ENCODE measurements at places on chromosomes 3 and 15.

DNA sequence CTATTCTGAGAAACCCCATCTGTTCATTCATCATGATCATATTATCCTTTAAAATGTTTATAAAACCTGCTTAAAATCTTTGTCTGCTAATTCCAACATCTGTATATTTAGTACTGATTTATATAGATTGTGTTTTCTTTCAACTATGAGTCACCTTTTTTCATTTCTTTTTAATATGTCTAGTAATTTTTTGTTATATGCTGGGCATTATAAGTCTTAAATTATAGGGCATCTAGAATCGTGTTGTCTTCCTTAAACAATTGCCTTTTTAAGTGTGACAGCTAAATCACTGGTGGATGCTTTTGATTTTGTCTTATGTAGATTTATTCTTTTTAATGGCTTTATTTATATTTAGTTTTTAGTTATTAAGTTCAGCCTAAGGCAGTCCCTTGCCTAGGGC lies 323.4 kb upstream of the THRB start:
- DNase-seq = no peak

GRCh38 chr3:148694116-148694515 lies 3.6 kb upstream of the AGTR1 start:
- no peak for DNase-seq

- DNase-seq = no peak
Observed at GRCh38 chr3:98902351-98902740, 851 bp upstream of the DCBLD2 start.

DNA sequence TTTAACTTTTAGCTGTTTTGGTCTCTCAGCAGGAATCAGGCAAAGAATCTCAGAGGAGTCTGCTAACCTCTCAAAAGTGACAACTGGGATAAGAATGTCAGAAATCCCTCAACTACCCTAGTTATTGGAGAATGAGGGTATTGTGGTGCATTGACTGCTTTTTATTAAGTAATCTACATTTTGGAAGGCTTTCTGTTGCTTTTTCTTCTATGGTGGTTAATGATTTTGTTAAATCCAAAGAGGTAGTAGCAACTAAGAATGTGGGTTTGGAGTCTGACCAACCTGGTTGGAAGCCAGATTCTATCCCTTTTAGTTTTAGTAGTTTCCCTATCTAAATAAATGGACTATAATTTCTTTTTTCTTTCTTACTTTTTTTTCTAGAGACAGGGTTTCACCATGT lies 94.7 kb upstream of the RNF7 start:
- DNase-seq = no peak

DNA sequence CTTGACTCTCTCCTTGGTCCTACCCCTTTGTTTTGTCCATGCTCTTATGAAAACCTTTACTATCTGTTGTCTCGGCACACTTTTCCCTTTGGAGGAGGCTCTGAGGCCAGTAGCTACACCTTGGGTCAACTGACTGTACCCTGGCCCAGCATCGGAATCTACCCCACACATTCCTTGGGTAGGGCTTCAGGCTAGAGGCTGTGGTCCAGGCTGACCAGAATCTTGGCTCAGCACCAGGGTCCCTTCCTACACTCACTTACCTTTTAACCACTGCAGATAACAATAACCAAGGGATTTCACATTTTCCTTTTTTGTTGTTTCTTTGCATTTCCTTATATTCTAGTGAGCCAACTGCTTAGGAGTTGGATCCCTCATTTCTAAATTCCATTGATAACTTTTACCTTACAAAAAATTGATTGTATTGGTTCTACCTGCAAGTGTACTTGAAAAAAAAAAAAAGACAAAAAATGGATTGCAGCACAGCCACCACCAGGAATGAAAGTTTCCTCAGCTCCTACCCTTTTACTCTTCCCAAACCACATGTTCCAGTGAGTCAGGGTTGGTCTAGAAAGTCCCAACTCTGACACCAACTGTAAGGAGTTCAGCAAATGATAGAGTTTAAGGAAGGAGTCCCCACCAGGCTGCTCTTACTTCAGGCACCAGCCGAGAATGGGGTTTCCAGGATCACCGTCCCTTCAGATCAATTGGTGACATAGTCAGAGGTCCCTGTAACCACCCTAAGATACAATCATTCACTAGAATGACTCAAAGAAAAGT lies 95.6 kb downstream of the FBLN2 start:
- DNase-seq = no peak

DNA sequence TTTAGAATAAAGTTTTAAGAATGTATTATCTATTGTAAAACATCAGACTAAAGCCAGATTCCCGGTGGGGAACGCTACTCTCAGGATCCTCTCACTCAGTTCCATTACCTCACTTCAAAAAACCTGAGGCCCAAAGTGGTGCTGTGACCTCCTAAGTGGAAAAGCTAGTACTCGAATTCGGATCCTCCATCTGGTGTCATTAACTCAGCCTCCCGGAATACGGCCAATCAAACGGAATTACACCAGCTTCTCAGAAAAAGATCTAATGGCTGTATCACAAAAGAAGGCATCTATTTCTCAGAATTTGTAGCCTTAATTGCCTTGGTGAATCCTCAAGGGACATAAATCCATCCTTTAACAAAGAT lies 627 bp downstream of the ACAD11 start:
- DNase-seq = no peak

DNA sequence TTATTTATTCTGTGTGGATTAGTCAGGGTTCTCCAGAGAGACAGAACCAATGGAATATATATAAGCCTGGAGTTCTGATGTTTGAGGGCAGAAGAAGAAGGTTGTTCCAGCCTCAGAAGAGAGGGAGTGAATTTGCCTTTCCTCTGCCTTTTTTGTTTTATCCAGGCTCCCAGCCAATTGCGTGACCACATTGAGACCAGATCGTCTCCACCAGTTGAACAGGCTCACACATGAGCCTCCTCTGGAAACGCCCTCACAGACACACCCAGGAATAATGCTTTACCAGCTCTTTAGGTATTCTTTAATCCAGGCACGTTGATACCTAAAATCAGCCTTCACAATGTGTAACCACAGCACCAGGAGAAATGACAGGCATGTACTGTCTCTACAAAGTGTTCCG lies 923.1 kb downstream of the TBL1XR1 start:
- DNase-seq = no peak

GRCh38 chr3:31615071-31615875 lies 82.5 kb downstream of the STT3B start:
- no peak for DNase-seq

DNA sequence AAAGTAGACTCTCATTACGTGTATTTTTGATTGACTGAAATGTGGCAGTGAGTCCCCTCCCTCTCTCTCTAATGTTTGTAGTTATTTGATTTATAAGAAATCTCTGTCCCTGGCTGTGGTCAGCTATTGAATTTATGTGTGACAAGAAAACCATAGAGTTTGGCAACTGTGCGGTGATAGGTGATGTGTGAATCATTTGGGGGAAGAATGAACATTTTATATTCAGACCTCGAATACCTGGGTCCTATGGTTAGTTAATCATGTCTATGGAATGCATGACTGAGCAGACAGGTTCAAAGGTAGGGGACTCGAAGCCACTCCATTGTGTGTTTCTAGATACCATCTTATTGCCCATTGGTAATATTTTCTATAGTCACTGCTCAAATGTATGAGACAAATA lies 712.1 kb downstream of the MECOM start:
- DNase-seq = no peak

GRCh38 chr3:150302246-150302645 lies 105.9 kb upstream of the TSC22D2 start:
- no peak for DNase-seq

- DNase-seq = no peak
Observed at GRCh38 chr3:66983101-66983500, 15.0 kb upstream of the KBTBD8 start.

DNA sequence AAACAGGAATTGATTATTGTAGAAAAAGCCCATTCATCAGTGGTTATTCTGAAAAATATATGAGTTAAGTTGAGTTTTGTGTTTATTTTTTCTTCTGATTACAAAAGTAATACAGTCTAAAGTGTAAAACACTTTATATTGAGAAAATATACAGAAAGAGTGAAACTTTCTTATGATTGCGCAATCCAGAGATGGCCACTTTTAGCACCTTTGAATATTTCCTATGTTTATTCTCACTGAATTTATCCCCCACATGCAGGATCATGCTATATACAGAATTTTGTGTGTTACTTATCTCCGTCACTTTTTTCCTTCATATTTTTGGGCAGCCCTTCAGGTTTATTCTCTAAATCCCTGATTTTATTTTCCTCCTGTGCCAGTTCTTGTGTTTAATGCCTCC lies 285.2 kb downstream of the NAALADL2 start:
- DNase-seq = no peak

- DNase-seq = no peak
Observed at GRCh38 chr3:98875535-98875934, 26.0 kb downstream of the DCBLD2 start.

GRCh38 chr15:34904527-34904926 lies 65.0 kb downstream of the AQR start:
- DNase-seq = no peak

GRCh38 chr15:46652266-46652665 lies 1017.4 kb downstream of the SQOR start:
- DNase-seq = no peak

DNA sequence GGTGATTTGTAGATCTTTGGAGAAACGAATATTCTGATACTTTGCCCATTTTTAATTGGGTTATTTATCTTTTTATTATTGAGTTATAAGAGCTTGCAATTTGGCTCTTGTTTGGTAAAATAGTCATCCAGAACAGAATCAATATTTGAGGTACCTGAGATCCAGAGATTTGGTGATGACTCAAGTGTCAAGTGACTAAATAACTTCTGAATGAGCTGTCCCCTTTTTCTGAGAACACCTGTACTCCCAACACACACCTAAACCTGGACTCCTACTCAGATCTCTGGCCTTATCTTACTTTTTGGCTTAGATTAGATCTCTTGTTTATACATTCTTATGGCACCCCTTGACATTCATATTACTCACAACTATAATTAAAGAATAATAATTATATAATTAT lies 3.1 kb upstream of the TRA2B start:
- no peak for DNase-seq

GRCh38 chr3:146504498-146505197 lies 35.3 kb upstream of the PLSCR2 start:
- no peak for DNase-seq

- peak; percentile 17 for DNase-seq
Observed at GRCh38 chr3:47612178-47612577, 33.5 kb upstream of the CSPG5 start.

Measured in pulmonary artery endothelial cell (primary cell).